ENCODE measurements at places on chromosomes 2 and 18.

- H3K27ac ChIP-seq, result no peak overlapping the region
- peaks cover 6% of the 10 kb centered on the region for H3K36me3 ChIP-seq
- ATAC-seq, result no peak
- no peak overlapping the region for H3K4me3 ChIP-seq
- no peaks in the 10 kb centered on the region for H3K27me3 ChIP-seq
Observed at GRCh38 chr2:18662689-18663088, 73.3 kb upstream of the NT5C1B start.

DNA sequence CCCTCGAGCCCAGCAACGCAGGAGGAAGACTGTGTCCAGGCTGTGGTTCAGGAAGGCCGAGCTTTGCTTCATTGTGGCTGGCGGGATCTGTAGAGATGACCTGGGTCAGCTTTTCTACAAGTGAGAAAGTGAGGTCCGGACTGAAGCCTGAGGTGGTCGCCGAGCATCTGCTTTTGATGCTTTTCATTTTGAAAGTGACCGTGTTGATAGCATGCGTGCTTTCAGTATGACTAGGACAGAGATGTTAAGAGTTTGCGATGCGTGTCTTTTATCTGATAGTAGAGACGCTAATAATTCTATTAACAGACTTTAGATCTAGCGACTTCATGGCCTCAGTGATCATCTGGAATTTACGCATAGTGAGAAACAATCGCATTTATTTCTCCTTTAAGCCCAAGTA lies 28.1 kb downstream of the CTDP1 start:
- H3K4me1 ChIP-seq, result no peaks in the 10 kb centered on the region
- peak overlapping the region; percentile 7 for H3K27ac ChIP-seq
- H3K36me3 ChIP-seq, result peaks cover 65% of the 10 kb centered on the region
- no peak for ATAC-seq
- no peaks in the 10 kb centered on the region for H3K27me3 ChIP-seq

DNA sequence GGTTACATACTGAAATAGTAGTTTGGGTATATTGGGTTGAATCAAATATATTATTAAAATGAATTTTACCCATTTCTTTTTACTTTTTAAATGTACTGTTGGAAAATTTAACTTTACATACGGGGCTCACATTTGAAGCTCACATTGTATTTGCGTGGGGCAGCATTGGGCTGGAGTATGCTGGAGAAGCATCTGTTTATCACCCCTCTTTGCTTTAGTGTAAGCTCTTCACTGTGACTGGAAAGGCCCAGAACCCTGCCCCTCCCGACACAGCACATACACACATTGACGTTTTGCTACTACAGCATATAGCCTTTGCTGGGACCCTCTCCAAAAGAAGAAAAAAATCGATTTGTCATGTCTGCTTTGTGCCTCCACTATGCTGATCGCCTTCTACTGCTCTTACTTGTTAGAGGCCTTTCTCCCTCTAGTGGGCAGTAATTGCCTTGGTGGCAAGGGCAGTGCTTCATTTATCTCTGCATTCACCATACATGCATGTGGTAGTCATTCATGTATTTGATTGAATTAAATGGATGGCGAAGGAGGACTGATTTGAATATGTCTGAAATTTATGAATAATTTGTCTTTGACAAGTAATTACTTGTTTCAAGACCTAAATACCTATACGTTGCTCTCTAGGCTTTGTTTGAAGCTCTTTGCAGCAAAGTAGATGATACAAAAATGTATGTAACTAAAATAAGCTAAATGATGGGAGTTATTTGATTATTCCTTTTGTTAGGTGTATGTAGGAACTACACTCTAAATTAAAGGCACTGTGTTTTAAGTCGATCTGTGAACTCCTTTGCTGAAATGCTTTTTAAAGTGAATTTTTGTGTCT lies 37.4 kb downstream of the VAPA start:
- no peaks in the 10 kb centered on the region for H3K4me1 ChIP-seq
- H3K36me3 ChIP-seq, result peaks cover 57% of the 10 kb centered on the region

GRCh38 chr2:176390276-176391147 lies 121.3 kb downstream of the MTX2 start:
- H3K36me3 ChIP-seq, result no peaks in the 10 kb centered on the region
- peaks cover 18% of the 10 kb centered on the region for H3K27me3 ChIP-seq
- H3K27ac ChIP-seq, result no peak overlapping the region
- no peaks in the 10 kb centered on the region for H3K4me1 ChIP-seq
- H3K4me3 ChIP-seq, result no peak overlapping the region
- ATAC-seq, result no peak

- H3K36me3 ChIP-seq, result peaks cover 2% of the 10 kb centered on the region
- peaks cover 39% of the 10 kb centered on the region for H3K27me3 ChIP-seq
- H3K4me1 ChIP-seq, result peaks cover 34% of the 10 kb centered on the region
- H3K27ac ChIP-seq, result no peak overlapping the region
Observed at GRCh38 chr2:239278361-239278760, 122.5 kb downstream of the HDAC4 start.

GRCh38 chr2:1773883-1774282 lies 29.6 kb upstream of the PXDN start:
- no peaks in the 10 kb centered on the region for H3K27me3 ChIP-seq
- H3K36me3 ChIP-seq, result no peaks in the 10 kb centered on the region
- ATAC-seq, result no peak
- no peak overlapping the region for H3K4me3 ChIP-seq
- no peak overlapping the region for H3K27ac ChIP-seq

DNA sequence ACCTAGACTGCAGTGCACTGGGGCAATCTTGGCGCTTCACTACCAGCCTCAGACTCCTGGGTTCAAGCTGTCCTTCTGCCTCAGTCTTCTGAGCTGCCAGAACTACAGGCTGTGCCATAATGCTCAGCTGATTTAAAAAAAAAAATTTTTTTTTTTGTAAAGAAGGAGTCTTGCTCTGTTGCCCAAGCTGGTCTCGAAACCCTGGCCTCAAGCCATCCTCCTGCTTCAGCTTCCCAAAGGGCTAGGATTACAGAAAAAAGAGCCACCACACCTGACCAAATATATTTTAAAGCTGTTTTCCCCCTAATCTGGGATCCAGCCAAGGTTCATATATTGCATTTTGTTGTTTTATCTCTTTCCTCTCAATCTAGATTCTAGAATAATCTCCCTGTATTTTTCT lies 82.2 kb downstream of the RAB31 start:
- H3K4me3 ChIP-seq, result no peak overlapping the region
- H3K36me3 ChIP-seq, result peaks cover 56% of the 10 kb centered on the region
- H3K4me1 ChIP-seq, result no peaks in the 10 kb centered on the region
- H3K27me3 ChIP-seq, result no peaks in the 10 kb centered on the region

- H3K36me3 ChIP-seq, result peaks cover 64% of the 10 kb centered on the region
- H3K4me1 ChIP-seq, result peaks cover 41% of the 10 kb centered on the region
- H3K4me3 ChIP-seq, result no peak overlapping the region
- H3K27me3 ChIP-seq, result no peaks in the 10 kb centered on the region
- H3K27ac ChIP-seq, result peak overlapping the region; percentile 17
- ATAC-seq, result no peak
Observed at GRCh38 chr2:226873826-226874225, 38.0 kb downstream of the RHBDD1 start.

DNA sequence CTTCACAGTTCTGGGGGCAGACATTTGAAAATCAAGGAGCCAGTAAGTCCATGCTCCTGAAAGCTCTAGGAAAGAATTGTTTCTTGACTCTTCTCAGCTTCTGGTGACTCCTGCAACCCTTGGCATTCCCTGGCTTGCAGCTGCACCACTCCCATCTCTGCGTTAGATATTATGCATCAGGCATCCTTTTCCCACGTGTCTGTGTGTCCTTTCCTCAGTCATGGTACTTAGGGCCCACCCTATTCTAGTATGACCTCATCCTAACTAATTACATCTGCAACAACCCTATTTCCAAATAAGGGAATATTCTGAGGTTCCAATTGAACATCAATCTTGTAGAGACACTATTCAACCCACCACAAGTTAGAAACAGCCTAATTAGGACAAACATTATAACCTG lies 931.7 kb upstream of the CHAC2 start:
- no peak for ATAC-seq
- H3K27me3 ChIP-seq, result no peaks in the 10 kb centered on the region
- H3K4me3 ChIP-seq, result no peak overlapping the region
- H3K27ac ChIP-seq, result no peak overlapping the region

DNA sequence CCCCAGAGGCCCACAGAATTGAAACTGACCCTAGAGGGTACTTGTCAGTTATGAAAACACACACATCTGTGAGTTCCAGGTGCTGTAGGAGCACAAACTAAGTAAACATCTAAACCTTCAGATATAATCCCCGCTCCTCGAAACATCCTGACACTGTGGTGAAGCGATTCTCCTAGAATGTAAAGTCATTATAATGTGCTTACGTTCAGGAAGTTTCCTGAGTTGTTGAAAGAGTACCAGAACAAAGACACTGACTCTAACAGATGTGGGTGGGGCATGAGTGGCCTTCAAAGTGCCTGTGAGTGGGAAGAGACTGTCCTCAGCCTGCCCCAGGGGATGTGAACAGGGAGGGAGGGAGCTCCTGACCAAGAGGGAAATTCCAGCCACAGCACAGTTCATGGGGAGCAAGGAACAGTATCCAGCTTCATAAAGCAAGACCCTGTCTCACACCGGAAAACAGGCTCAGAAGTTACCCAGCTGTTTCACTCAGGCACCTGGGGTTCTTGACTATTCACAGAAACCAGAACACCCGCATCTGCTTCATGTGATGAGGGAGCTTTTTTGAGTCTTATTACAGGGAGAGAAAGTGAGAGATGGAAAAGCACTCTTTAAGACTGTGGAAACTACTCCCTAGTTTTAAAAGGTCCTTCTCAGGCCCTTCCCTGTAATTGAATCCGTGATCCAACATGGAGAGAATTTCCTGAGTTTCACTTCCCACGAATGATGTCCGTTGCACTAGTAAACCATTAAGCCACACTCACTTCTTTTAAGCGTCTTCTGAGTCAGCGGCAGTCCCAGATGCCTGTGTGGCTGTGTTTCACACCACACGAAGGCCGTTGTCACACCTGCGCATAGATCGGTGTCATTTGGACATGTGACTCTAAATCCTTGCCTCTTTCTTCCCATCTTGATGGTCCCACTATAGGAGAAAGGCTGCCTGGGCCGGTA lies 88.6 kb upstream of the EML6 start:
- peaks cover 51% of the 10 kb centered on the region for H3K36me3 ChIP-seq
- peak overlapping the region; percentile 83 for H3K27ac ChIP-seq
- peaks cover 59% of the 10 kb centered on the region for H3K4me1 ChIP-seq
- peak overlapping the region; percentile 45 for H3K4me3 ChIP-seq
- ATAC-seq, result peak; percentile 88

DNA sequence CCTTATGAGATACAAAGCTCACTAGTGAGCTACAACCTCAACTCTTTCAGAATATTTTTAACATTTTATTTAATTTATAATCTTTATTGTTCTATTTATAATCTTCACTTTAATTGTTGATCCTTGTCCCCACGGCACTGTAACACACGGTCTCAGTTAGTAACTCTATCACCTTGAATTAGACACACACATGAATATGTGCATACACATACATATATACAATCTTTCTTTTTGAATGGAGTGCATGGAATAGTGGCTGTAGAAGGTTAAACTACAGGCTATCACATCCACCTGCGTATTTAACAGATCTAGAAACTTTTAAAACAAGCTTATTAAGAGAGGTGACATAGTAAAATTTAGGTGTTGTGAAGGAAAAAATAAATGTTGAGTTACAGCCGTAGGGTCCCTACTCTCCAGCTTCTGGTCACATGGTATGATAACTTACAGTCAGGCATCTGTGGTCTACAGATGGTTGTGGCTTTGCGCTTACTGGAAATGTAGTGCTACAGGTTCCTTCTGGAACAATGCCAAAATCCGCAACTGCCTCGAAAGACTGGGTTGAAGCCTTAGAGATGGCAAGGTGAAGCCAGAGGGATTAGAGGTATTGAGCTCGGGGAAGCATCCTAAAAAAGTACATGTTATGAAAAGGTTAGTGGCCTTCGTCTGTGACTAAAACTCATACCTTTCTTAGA lies 1324.1 kb upstream of the SLC39A10 start:
- H3K4me1 ChIP-seq, result no peaks in the 10 kb centered on the region
- no peak overlapping the region for H3K27ac ChIP-seq
- no peak for ATAC-seq
- H3K27me3 ChIP-seq, result no peaks in the 10 kb centered on the region
- H3K4me3 ChIP-seq, result no peak overlapping the region

GRCh38 chr2:8462899-8463648 lies 218.8 kb upstream of the ID2 start:
- H3K27ac ChIP-seq, result no peak overlapping the region
- no peak for ATAC-seq
- no peaks in the 10 kb centered on the region for H3K36me3 ChIP-seq
- no peak overlapping the region for H3K4me3 ChIP-seq
- peaks cover 78% of the 10 kb centered on the region for H3K27me3 ChIP-seq

GRCh38 chr18:23226930-23227725 lies 91.8 kb downstream of the CABLES1 start:
- peaks cover 74% of the 10 kb centered on the region for H3K4me1 ChIP-seq
- H3K27me3 ChIP-seq, result no peaks in the 10 kb centered on the region
- H3K36me3 ChIP-seq, result peaks cover 6% of the 10 kb centered on the region
- no peak overlapping the region for H3K4me3 ChIP-seq
- no peak for ATAC-seq

DNA sequence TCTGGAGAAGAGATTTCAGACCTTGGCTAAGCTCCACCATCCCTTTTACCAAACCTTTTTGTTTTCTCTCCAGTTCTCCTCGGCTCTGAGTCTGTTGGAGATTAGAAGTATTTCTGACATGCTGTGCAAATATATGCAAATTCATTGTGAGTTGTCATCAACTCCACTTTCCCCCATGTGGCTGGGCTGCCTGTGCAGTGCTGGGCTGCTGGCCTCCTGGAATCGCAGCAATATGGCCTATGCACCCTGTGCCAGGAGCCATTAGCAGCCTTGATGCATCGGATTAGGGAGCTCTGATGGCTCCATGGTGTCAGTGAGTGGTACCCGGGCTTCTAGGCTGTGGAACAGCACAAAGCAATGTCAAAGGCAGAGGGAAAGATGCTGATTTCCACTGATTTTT lies 80.0 kb downstream of the GPR39 start:
- H3K27ac ChIP-seq, result no peak overlapping the region
- no peak for ATAC-seq
- no peaks in the 10 kb centered on the region for H3K36me3 ChIP-seq
- H3K4me3 ChIP-seq, result no peak overlapping the region
- no peaks in the 10 kb centered on the region for H3K27me3 ChIP-seq
- H3K4me1 ChIP-seq, result no peaks in the 10 kb centered on the region
